ENCODE measurements at places on chromosomes 13 and 19.
A peak's percentile ranks its signal among the peaks of the same experiment; 100 is the strongest.

DNA sequence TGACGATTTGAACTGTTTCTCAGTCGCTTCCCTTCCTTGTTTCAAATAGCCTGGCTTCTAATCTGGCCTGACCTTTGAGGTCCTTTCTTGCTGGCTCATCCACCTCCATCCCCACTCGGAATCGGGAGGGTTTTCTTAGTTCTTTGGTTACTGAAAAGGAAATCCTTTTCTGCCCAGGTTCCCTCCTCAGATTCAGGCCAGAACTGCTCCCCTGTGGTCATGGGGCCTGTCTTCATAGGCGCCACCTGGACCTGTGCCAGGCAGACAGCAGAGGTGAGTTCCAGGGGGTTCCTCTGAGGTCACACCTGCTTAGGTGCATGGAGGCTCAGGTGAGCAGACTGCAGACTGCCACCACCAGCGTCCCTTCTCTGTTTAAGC is 62.4 kb downstream of the AKAP11 start:
- H3K36me3 ChIP-seq, result peaks cover 11% of the 10 kb centered on the region
- H3K27me3 ChIP-seq, result no peaks in the 10 kb centered on the region
- peaks cover 54% of the 10 kb centered on the region for H3K4me1 ChIP-seq
- DNase-seq, result no peak
- peak overlapping the region; percentile 48 for H3K27ac ChIP-seq

DNA sequence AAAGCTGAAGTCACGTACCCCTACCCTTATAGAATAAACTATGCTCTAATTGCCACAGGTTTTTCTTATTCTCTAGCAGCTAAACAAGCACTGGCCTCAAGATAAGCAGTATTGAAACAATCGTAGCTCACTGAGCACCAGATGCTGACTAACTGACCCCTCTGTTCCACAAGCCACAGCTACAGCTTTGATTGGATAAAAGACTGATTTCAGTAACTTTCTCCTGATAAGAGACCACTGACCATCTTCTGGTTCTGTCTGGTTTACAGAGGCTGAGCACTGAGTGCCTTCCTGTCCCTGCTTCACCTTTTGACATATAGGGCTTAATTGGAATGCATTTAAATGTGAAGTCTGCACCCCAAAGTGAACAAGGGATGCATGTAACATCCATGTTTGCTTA is 8.4 kb upstream of the RAP2A start:
- H3K4me3 ChIP-seq, result no peak overlapping the region
- H3K4me1 ChIP-seq, result no peaks in the 10 kb centered on the region
- DNase-seq, result no peak
- H3K27me3 ChIP-seq, result peaks cover 14% of the 10 kb centered on the region

DNA sequence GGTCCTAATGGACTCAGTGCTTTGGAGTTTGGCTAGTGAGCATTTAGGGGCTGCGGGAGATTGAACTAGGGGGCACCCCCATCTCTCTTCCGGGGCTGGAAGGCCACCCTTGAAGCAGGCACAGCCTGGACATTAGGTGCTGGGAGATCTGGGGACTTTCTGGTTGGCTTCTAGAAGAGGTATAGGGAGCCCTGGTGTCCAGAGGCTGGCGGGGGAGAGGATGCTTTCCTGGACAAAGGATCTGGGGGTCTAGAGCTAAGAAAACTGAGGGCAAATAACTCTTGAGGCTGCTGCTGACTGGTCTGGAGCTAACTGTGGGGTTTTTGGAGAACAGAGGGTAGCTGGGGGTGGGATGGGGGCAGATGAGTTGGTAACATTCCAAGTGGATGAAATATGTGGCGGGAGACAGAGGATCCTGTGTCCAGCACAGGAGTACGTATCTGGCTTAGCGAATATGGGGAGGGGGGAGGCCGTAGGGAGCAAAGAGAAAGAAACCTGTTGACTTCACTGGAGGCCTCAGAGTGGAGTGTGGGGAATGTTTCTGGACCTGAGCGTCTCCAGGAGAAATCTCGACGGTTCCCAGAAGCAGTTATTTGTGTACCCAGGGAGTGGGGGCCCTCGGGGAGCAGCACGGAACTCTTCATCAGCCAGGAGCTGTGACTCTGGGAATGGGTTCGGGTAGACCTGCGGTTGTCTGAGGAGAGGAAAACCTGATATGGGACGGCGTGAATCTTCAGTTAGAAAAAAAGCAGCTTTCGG is 1.4 kb downstream of the HNRNPUL1 start:
- H3K27me3 ChIP-seq, result no peaks in the 10 kb centered on the region
- peaks cover 41% of the 10 kb centered on the region for H3K36me3 ChIP-seq
- peak overlapping the region; percentile 99 for H3K27ac ChIP-seq
- no peak for DNase-seq

- no peaks in the 10 kb centered on the region for H3K27me3 ChIP-seq
- no peak for DNase-seq
- H3K27ac ChIP-seq, result no peak overlapping the region
- no peak overlapping the region for H3K4me3 ChIP-seq
- no peaks in the 10 kb centered on the region for H3K36me3 ChIP-seq
- peaks cover 30% of the 10 kb centered on the region for H3K4me1 ChIP-seq
These were observed 486.5 kb downstream of the COG6 start for GRCh38 chr13:40141859-40142555.

GRCh38 chr19:35790981-35791813 is 15.8 kb downstream of the ARHGAP33 start:
- H3K27ac ChIP-seq, result no peak overlapping the region
- no peak overlapping the region for H3K4me3 ChIP-seq
- H3K36me3 ChIP-seq, result no peaks in the 10 kb centered on the region
- no peaks in the 10 kb centered on the region for H3K4me1 ChIP-seq

DNA sequence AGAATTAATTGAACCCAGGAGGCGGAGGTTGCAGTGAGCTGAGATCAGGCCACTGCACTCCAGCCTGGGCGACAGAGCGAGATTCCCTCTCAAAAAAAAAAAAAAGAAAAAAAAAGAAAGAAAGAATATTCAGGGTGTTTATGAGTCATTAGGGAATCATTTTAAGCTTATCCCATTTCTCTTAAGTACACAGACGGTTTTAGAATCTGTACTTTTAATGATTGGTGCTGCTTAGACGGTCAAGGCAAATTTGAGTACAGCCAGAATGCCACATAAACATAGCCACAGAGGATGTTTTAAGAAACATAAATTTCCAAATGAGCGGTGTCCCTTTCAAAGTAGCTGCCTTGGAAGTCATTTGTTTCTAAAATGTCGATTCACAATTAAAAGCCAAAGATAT is 2.6 kb downstream of the SPRYD7 start:
- no peak for DNase-seq
- H3K27ac ChIP-seq, result no peak overlapping the region
- H3K4me3 ChIP-seq, result no peak overlapping the region
- no peaks in the 10 kb centered on the region for H3K27me3 ChIP-seq

DNA sequence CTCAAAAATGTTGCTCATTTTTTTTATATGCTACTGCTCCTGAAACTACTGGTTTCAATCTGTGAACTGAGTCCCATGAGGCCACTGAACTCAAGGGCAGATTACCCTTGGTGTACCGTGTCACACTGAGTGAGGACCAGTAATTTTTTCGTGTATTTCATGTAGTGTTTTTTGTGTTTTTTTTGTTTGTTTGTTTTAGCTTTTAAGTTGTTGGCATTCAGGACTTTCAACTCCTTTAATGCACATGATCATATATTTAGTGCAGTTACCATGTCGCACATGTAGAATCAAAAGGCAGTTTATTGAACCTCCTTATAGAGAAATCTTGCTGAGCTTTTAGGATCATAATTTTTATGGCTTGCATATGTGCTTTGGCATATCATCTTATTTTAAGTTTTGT is 58.0 kb downstream of the TPT1 start:
- DNase-seq, result no peak
- H3K4me1 ChIP-seq, result no peaks in the 10 kb centered on the region
- no peak overlapping the region for H3K4me3 ChIP-seq
- H3K27ac ChIP-seq, result no peak overlapping the region

GRCh38 chr13:36879218-36879938 is 40.7 kb downstream of the SMAD9 start:
- no peak overlapping the region for H3K4me3 ChIP-seq
- H3K27me3 ChIP-seq, result peaks cover 10% of the 10 kb centered on the region
- H3K36me3 ChIP-seq, result no peaks in the 10 kb centered on the region
- H3K27ac ChIP-seq, result no peak overlapping the region
